Stimulated activated CD8-positive, alpha-beta memory T cell treated with anti-CD3 and anti-CD28 coated beads, Interleukin-7, amount 100 ng/mL, for 1 hour (primary cell): ENCODE measurements at places on chromosomes 3 and 15.

DNA sequence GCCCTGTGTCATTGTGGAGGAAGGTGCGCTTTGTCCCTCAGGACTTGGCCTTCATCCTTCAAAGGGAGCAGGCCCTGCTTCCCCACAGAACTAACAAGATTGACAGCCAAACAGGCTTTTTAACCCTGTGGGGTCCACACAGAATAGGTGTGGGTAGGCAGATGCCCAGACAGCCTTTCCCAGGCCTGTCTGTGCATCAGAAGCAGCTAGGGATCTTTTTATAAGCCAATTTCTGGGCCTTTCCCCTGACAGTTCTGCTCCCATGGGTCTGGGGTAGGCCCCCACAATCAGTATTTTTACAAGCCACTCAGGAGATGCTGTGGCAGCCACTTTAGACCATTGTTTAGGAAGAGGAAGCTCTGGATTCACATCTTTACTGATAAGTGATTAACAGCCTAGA, 69.2 kb downstream of the MRPL46 start:
- no peak for DNase-seq

DNA sequence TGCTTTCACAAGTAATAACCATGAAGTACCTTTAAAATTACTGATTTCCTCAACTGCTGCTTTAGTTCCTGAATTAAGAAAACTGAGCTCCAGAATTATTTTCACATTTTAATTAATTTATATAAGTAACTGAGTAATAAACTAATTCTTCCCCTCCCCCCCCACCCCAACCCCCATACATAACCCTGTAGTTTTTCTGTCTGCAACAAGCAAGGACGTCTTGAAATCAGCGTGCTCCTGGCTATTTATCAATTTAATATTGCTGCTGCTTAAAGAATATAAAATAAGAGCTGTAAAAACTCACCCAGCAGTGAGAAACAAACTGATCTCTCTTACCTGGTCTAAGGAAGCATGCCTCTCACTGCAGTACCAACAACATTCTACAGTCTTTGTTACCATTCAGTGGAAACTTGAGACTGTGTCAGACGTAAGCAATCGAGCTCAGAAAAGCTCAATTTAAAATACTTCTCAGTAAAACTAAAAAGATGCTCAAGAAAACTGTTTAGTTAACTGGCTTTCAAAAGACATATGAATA, 121.0 kb downstream of the TFDP2 start:
- DNase-seq: no peak

DNA sequence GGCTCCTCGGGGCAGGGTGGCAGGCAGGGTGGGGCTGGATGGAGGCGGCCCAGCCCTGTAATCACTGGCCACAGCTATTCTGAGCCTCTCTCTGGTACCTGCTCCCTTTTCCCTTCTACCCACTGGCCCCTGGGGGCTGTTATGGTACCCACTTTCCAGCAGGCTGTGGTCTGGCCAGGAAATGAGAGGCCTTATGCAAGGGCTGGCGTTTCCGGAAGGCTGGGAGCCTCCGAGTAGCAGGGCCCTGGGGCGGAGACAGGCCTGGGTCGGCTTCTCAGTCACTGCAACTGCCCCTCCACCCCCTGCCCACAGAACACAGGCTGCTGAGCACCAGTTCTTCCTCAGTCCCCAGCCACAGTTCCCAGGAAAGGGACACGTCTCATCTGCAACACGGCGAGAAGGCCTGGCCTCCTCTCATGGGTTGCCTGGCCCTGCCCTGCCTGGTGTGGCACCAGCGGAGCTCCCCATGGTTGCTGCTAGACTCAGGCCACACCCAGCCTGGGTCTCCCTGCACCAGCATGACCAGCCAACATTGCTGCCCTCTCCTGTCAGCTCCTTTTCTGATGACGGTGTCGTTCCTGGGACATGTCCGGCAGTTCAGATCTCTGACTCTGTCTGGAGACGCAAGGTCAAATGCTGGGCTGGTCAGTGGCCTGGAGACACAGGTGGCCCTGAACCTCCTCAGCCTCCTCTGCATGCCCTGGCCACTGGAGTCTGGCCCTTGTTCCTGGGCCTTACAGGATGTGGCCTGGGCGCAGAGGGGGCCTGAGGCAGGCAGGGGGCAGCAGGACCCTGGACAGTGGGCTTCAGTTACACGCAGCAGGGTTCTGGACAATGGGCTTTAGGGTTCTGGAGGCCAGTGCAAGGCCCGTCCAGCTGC, 6.5 kb downstream of the CHST13 start:
- no peak for DNase-seq

- no peak for DNase-seq
Observed at GRCh38 chr15:92288755-92289154, 104.9 kb upstream of the ST8SIA2 start.

DNA sequence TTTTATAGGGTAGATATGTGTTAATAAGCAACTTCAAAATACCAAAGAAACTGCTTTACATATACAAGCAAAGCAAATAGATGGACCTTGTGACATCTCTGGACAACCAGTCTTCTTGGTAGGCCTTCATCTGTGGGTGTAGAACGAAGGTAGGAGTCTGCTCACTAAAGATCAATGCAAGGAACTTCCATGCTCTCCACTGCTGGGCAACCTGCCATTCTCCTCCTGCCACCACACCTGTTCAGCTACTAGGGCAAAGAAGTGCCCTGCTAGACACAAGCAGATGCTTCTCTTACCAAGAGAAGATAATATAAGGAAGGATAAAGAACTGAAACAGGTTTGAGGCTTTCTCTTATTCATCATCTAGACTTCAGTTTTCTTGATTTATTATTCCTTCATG, 12.6 kb downstream of the PPARG start:
- no peak for DNase-seq

GRCh38 chr3:109559389-109559788, 222.0 kb upstream of the DPPA4 start:
- DNase-seq: no peak

- no peak for DNase-seq
Observed at GRCh38 chr15:88607951-88608350, 13.2 kb upstream of the AEN start.

DNA sequence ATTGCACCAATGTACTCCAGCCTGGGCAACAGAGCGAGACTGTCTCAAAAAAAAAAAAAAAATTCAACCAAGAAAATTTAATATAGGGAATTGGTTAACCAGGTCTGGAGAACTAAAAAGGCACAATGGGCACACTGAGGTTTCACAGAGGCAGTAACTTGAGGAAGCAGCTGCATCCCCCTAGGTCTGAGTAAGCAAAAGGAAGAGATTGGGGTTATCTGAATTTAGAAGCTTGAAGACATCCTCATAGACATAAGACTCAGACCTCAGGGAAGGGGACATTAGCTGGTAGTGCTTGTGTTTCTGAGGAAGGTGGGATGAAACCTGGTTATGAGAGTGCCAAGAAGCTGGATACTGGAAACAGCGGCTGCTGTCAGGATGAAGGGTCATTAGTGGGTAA, 50.1 kb upstream of the LEKR1 start:
- no peak for DNase-seq

DNA sequence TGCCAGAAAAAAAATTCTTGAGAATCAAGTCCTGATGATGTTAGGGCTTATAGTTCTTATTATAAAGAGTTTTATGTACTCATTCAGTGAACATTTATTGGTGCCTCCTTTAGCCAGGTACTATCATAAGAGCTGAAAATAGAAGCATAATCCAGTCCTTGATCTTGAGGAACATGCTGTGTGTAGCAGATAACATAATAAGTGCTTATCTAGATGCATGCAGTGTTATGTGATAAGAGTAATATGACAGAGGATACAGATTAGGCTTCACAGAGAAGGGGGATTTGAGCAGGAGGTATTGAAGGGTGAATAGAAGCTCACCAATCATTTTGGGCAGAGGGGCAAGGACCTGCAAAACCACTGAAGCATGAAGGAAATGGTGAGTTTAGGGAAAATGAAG, 1.1 kb downstream of the CCR2 start:
- no peak for DNase-seq

DNA sequence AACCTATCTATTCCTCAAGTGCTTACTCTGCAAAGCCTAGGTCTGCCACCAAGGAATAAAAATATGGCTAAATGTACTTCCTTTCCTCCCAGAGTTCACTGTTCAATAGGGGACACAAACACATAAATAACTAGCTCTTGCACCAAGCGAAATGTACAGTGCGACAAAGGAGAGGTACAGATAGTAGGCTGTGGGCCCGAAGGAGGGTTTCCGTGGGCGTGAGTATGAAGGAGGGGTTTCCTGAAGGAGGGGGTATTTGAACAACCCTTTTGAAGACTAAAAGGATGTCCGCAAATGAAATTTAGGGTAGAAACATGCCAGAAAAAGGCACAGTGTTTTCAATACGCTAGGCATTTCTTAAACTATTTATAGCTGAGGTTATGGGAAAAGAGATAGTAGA, 207.9 kb downstream of the LPP start:
- DNase-seq: no peak
